H1 (cell line): ENCODE measurements at places on chromosomes 13 and 19. TPM values are rescaled to one million over a fixed set of nuclear protein-coding genes. Genes with fewer than 3 reads are reported as not detected.

Gene DZIP1
- total RNA-seq: 24.6 and 28.0 TPM in 2 replicates

Gene CCNE1
- total RNA-seq: 41.2 and 43.2 TPM in 2 replicates

DNA sequence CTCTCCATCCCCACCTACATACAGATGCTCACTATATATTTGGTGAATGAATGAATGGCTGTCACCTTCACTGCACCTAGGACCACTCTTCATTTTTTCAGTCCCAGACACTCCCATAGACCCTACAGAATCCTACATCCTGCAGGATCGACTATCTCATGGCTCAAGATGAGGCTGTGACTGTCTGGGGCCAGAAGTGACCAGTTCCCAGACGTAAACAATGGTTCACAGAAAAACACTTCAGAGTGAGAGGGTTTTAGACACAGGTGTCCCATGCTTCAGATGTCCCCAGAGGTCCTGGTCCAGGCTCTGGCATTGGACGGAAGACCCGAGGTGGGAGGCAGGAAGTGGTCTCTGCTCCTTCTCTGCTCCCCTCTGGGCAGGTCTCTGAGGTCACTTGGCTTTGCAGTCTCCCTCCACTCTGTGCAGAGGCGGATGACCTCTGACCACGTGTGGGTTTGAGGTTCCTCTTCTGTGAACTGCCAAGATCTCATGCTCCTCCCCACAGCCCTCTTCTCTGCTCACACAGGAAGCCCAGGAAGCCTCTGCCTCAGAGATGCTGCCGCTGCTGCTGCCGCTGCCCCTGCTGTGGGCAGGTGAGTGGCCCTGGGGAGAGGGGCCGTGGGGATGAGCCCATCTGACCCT, 24.9 kb downstream of the SIGLEC7 start:
- no peak for DNase-seq

DNA sequence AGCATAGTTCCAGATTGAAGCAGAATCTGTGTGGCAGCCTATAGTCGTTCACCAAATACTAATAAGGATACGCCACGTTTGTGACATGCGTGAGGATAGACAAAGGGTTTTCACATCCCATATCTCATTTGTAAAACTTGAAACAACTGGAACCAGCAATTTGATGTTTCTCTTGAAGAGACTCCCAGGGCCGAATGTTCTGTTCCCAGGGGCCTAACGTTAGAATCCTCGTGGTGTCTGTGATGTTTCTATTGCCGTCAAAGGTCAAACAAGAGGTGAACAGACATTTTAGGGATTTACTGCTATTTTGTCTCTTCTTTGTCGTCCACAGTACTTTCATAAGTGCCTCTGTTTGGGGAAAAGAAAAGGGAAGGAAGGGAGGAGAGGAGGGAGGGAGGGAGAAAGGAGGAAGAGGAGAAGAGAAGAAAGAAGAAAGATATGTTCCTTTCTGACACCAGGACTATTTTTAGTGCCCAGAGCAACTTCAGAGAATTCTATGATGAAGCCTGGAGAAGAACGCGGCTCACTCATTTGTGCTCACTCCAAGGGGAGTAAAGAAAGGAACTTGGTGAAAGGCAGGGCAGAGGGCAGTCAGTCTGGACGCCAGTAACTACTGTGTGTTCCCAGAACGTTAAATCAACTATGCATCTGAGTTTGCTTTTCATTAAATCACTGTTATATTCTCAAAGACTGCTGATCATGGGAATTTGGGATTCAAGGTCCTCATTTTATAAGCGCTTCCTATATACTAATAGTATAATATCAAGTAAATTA, 154.5 kb downstream of the DCT start:
- DNase-seq: no peak
